ENCODE measurements at places on chromosomes 4 and X.

GRCh38 chr4:79258614-79259176, 67.2 kb downstream of the NAA11 start:
- no peak for DNase-seq

DNA sequence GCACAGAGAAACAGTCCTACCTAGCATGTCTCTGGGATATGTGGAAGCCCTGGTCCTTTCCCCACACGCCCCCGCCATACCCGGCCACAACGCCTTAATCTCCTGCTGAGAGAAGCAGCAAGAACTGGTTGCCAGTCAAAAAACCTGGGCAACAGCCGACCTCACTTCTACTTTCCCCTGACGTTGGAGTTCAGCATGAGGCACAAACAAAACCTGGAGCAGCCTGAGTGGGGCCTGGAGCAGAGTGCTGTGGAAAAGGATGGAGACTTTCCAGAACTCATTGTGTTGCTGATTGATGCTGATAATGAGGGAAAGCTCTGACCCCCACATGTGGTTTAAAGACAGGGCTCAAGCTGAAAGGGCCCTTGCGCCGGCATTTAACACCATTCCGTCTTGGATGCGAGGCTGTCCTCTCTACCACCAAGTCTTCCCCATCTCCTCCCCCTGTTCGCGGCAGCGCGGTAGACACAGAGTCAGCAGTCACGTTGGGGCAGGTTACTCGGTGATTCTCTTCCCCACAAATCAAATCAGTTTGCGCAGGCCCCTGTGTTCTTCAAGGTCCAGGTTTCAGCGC, 666 bp downstream of the CCDC158 start:
- no peak for DNase-seq

- no peak for DNase-seq
Measured at GRCh38 chr4:140298001-140298400, 75.4 kb upstream of the SCOC start.

DNA sequence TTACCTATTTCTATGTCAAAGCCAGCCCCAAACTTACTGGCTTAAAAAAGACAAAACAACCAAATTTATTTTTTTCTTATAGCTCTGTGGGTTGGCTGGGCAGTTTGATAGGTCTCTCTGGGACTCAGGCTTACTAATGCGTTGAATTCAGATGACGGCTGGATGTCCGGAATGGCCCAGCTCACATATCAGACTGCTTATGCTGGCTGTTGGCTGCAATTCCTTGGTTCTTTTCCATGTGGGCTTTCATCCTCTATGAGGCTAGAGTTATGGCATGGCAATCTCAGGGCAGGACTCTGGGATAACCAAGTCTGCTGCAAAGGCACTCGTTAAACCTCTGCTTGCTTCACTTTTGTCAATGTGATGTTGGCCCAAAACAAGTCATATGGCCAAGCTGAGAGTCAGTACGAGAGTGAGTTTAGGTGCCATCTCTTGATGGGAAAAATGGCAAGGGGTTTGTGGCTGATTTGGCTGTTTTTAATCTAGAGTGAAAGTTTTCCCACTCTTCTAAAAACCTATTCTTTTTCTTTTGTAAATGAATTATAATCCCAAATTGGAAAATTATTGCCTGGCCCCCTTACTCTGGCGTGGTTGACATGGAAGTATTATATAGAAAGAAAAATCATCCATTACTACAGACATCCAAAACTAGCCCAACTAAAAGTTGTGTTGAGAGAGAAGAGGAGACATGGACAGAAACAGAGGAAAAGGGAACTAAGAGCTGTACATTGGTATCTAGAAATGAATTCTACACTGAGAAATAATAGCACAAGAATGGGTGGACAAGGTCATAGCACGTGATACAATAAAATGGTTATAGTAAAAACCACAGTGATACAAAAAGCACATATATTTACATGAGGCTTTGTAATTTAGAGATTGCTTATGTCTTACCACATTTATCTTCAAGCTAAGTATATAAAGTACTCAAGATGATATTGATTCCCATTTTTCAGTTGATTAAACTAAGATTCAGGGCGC, 6.6 kb downstream of the PRIMPOL start:
- DNase-seq = no peak

DNA sequence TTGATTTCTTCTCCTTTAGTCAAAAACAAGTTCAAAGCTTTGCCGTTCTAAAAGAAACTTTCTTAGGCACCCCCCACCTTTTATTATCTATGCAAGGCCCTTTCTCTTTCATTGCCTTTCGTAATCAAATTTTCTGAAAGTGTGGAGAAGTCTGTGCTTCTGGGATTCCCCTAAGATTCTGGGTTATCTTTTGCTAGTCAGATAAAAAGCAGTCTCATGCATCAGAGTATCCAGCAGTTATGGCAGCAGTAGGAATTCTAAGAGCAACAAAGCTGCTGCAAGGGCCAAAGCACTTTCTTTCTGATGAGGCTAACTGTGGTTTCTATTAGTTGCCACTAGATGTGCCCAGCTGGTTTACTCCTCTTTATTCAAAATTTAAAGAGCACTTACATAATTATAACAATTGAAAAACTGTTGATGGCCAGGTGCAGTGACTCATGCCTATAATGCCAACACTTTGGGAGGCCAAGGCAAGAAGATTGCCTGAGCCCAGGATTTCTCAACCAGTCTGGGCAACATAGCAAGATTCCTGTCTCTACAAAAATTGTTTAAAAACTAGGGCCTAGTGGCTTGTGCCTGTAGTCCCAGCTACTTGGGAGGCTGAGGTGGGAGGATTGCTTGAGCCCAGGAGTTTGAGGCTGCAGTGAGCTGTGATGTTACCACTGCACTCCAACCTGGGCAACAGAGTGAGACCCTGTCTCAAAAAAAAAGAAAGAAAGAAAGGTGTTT, 296.2 kb downstream of the PAPSS1 start:
- DNase-seq = no peak

GRCh38 chr4:169201222-169202144, 69.3 kb downstream of the SH3RF1 start:
- no peak for DNase-seq

- no peak for DNase-seq
Measured at GRCh38 chr4:55510685-55511084, 36.0 kb downstream of the CLOCK start.

- DNase-seq = peak; percentile 78
Measured at GRCh38 chrX:38220024-38220414, 652 bp downstream of the SRPX start.

- peak; percentile 80 for DNase-seq
Measured at GRCh38 chr4:76809594-76810305, 88.2 kb downstream of the SOWAHB start.

Data from islet precursor cell (in vitro differentiated cells).